ENCODE measurements at places on chromosomes 7 and 10.

- no peak for DNase-seq
Observed at GRCh38 chr7:23622506-23622925, 25.3 kb downstream of the CCDC126 start.

- no peak for DNase-seq
Observed at GRCh38 chr7:130791746-130792145, 57.7 kb upstream of the KLF14 start.

- no peak for DNase-seq
Observed at GRCh38 chr7:107194052-107194451, 25.2 kb downstream of the HBP1 start.

DNA sequence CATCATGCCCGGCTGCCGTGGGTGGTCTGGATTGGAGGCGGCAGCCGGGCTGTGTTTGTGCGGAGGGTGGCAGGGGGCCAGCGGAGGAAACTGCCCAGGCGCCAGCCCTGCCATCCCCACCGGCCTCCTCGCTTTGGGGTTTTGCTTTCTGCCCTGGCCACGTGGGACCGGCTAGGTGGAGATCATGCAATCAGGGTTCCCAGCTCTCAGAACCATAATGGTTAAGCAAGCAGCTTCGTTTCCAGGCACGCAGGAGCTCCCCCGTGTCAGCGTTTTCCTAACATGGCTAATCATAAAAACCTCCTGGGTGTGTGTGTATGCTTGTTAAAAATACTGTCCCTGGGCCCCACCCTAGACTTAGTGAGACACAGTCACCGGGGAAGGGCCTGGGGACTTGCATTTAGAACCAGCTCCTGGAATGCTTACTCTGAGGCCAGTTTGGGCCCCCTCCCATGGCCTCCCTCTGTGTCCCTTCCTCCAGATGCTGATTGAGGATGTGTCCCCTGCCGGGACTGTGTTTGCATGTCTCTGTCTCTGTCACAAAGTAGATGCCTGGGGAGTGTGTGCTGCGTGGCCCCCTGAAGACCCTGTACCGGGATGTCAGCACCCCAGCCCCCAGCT lies 119.3 kb downstream of the CUX1 start:
- DNase-seq: no peak

- no peak for DNase-seq
Observed at GRCh38 chr7:110803602-110804143, 287.3 kb upstream of the LRRN3 start.

- no peak for DNase-seq
Observed at GRCh38 chr7:106279425-106280197, 5.2 kb downstream of the NAMPT start.

DNA sequence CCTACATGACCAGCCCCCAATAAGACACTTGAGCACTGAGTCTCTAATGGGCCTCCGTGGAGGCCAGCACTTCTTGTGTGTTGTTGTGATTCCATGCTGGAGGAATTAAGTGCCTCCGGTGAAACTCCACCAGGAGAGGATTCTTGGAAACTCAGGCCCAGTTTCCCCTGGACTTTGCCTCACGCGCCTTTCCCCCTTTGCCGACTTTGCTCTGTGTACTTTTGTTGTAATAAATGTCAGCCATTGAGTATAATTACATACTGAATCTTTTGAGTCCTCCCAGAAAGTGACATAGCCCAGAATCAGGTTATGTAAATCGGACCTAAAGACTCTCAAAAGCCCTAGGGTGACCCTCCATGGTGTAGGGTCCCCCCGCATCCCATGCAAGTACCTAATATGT lies 82.4 kb downstream of the DLG5 start:
- no peak for DNase-seq

- no peak for DNase-seq
Observed at GRCh38 chr7:12827219-12827821, 139.9 kb downstream of the ARL4A start.

DNA sequence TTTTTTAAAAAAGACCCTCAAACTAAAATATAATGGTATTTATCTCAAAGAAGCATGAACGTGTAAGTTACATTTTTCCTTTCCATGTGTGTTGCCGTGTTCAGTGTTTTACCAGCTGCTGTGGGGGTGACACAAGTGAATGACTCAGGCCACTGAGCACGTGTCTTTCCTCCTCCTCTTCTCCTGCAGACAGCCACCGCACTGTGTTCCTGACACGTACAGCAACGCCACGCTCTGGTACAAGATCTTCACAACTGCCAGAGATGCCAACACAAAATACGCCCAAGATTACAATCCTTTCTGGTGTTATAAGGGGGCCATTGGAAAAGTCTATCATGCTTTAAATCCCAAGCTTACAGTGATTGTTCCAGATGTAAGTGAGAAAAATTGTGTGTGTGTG lies 29.7 kb downstream of the TMEM248 start:
- peak; percentile 71 for DNase-seq

DNA sequence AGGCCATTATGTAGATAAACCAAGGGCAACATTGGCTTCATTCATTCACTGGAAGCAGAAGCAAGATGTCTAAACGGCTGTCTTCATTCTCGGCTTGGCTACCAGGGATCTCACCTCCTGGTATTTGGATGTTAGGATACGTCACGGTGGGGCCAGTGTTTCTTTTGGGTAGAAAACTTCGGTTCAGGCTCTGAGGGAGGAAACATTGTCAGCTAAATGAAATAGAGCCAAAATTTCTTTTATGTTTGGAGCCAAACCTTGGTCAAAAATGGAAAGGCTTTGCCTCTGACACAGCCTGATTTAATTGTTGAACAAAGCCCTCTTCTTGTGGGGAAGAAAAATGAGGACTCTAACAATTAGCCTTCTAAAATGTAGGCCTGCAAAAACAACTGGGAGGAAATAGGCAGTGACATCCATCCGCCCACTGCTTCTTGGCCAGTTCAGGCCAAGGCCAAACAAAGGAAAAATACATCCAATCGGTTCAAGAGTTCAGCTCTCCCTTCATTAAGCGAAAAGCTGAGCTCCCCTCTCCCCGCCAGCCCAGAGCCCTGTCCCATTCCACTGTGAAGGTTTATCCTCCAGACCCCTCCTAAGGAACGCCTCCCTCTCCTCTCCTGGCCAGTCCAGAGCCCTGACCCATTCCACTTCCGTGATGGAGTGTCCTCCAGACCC lies 44.4 kb downstream of the PFKFB3 start:
- peak; percentile 13 for DNase-seq

- no peak for DNase-seq
Observed at GRCh38 chr10:33204031-33204430, 130.4 kb downstream of the NRP1 start.

GRCh38 chr10:75643944-75644692 lies 212.7 kb downstream of the LRMDA start:
- no peak for DNase-seq

DNA sequence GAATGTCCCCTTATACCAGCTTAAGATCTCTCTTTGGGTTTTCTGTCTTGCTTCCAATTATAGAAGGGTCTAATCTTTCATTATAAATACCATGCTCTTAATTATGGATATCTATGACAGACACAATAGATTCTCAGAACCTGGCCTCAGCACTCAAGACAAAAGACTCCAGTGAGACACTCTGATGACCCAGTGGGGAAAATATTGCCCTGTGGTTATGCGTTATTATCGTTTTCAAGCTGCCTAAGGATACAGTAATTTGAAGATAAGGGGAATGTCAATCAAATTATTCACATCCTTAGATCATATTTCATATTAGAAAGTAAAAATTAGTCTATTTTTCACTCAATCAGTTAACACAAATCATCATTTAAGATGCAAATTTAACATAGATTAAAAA lies 748.8 kb downstream of the XPNPEP1 start:
- DNase-seq: no peak

- no peak for DNase-seq
Observed at GRCh38 chr10:43683451-43684291, 35.0 kb upstream of the ZNF32 start.

DNA sequence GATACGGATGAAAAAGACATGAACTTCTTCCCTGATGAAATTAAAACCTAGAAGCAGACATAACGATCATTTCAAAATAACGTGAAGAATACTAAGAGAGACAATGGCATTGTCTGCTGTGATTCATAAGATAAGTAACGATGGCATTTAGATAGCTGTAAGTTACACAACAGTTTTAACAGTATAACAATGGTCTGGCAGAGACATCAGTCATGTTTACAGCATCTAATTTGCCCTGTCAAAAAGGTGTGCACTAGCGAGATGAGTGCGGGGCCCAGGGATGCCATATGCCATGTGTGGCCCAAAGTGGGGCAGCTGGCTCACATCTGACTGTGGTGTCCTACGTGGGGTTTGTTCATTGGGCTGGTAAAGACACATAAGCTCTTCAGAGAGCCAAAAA lies 55.7 kb upstream of the RHEB start:
- no peak for DNase-seq

GRCh38 chr10:28858646-28859045 lies 181.3 kb downstream of the BAMBI start:
- no peak for DNase-seq

GRCh38 chr10:117569610-117570390 lies 27.3 kb downstream of the EMX2 start:
- no peak for DNase-seq

- no peak for DNase-seq
Observed at GRCh38 chr10:17747883-17748550, 4.0 kb upstream of the TMEM236 start.

- DNase-seq: no peak
Observed at GRCh38 chr10:99880080-99880835, 97.8 kb downstream of the ABCC2 start.

DNA sequence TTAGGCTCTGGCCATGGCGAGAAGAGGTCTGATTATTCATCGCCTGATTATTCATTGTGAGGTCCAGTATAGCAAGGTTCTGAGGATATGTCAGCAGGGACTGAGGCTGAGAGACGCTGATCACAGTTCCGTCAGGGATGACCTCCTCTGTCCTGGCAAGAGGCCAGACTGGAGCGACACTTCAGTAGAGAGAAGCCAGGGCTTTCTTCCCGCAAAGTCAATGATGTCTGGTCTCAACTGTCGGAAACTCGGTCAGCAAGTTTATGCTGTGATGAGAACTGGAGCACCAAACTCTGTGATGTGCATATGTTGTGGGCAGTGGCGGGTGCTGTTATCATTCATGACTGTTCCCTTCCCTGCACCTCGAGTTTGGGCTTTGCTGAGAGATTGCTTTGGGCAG lies 29.0 kb upstream of the GNA12 start:
- no peak for DNase-seq

DNA sequence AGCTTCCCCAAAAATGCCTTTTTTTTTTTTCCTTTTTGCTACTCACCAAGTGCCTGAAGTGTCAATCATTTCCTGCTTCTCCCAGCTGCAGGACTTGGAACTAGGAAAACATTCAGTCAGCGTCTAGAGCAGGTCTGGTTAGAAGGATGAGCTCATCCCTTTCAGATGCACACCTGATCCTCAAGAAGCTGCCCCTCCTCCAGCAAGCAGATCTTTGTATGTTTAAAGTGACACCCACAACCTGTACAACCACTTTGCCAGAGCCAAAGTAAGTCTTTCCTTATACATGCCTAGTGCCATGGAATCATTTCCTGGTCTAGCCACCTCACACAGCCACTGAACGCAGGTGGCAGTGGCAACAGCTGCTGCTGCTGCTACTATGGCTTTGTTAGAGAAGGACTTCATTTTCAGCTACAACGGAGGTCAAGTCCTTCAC lies 10.4 kb upstream of the USP54 start:
- DNase-seq: no peak

DNA sequence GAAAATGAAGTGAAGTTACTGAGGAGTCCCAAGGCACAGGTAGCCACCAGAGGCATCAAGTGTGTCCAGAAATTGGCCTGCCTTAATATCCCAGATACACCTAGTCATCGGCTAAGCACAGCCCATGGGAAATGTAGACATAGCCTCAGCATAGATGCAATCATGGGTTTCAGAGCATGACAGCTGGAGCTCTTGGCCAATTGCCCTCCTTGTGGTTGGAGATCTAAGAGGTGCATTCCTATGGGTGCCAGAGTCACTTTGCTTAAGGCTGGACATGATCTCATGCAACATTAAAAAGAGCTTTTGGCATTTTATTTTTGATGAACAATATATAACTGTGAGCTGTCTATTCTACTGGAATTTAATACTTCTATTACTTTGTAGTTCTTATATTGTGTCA lies 758.0 kb upstream of the LRRTM3 start:
- DNase-seq: no peak

DNA sequence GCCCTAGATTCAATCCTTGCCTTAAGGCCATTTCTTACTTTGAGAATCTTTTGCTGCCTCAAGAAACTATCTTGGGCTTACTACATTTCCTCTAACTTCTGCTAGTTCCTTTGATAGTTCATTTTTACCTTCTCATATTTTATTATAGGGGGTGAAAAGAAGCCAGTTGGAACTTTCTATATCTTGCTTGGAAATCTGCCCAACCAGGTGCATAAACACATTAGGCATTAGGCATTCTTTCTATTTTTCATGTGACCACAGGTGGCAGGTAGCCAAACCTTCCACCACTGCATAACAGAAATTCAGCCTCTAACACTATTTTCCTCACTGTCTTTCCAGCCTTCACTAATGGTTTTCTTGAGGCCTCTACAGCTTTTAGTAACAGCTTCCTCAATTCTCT lies 300.0 kb upstream of the SP8 start:
- DNase-seq: no peak

- DNase-seq: no peak
Observed at GRCh38 chr7:90251304-90251635, 6.3 kb downstream of the CFAP69 start.
